IPS-NIHi11 (cell line): ENCODE measurements at places on chromosomes 2 and 18.
A peak's percentile ranks its signal among the peaks of the same experiment; 100 is the strongest.

- DNase-seq = no peak
Measured at GRCh38 chr2:1927896-1928568, 183.7 kb upstream of the PXDN start.

- DNase-seq = no peak
Measured at GRCh38 chr2:206940546-206940945, 1.2 kb downstream of the CPO start.

- no peak for DNase-seq
Measured at GRCh38 chr2:215144106-215144875, 5.9 kb upstream of the ABCA12 start.

GRCh38 chr2:216056739-216057138 is 24.9 kb downstream of the PECR start:
- no peak for DNase-seq

GRCh38 chr2:40488101-40488601 is 36.3 kb upstream of the SLC8A1 start:
- peak; percentile 28 for DNase-seq

GRCh38 chr2:231152800-231153557 is 28.1 kb upstream of the HTR2B start:
- no peak for DNase-seq

GRCh38 chr2:212727751-212728150 is 189.1 kb upstream of the ERBB4 start:
- no peak for DNase-seq

GRCh38 chr2:42736598-42737322 is 27.2 kb downstream of the OXER1 start:
- DNase-seq = no peak

GRCh38 chr2:240646900-240647502 is 21.7 kb downstream of the GPR35 start:
- DNase-seq = no peak

DNA sequence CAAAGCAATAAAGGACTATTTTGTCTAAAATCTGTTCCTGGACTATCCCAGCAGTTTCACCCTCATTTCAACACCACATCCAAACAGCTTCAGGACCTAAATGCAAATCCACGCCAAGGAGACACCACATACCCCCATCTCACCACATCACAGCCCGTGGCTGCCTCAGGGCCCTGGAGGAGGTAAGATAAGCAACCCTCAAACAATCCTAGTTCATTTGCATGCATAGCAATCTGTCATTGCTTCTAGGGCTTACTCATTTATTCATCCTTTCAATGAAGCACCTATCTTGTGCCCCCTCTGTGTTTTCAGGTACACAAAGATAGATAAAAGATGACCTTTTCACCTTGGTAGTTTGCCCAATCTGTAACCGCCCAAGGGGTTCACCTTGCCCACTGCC is 86.5 kb downstream of the VSNL1 start:
- DNase-seq = no peak

DNA sequence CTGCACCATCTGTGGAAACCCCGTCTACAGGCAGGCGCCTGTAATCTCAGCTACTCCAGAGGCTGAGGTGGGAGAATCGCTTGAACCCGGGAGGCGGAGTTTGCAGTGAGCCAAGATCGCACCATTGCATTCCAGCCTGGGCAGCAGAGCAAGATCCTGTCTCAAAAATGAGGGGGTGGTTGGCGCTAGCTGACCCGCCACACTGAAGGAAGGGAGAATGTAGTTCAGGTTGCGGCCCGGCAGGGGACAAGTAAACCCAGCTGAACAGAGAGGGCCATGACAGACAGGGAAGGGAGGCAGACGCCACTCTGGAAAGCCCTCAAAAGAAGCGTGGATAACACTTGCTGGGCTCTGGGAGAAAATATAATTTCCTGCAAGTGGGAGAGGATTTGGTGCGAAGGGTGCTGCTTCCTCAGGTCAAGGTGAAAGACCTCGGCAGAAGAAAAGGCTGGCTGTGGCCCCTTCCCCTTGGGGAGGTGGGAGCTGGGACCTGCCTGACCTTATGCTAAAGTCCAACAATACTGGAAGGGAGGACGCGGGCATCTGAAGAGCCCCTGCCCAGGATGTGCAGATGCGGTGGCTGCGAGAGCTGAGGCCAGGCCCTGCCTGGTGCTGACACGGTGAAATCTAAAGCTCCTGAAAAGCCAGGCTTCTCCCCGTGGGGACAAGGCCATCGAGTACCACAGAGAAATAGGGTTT is 3.7 kb upstream of the SFT2D3 start:
- DNase-seq = no peak

DNA sequence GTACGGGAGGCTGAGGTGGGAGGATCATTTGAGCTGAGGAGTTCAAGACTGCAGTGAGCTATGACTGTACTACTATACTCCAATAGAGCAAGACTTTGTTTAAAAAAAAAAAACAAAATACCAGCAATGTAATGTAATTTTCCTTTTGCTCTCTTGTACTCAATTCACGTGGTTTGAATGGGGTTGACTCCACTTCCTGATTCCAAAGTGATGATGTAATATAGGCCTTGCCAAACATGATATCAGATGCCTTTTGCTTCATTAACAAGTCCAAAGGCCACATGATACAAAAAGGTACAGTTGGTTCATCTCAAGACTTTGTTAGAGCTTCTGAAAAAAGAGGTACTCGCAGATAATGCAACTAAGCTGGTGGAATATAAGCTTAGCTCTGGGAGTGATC is 321.8 kb downstream of the ZEB2 start:
- DNase-seq = no peak

GRCh38 chr18:49137585-49137984 is 186.8 kb upstream of the SMAD7 start:
- DNase-seq = no peak

DNA sequence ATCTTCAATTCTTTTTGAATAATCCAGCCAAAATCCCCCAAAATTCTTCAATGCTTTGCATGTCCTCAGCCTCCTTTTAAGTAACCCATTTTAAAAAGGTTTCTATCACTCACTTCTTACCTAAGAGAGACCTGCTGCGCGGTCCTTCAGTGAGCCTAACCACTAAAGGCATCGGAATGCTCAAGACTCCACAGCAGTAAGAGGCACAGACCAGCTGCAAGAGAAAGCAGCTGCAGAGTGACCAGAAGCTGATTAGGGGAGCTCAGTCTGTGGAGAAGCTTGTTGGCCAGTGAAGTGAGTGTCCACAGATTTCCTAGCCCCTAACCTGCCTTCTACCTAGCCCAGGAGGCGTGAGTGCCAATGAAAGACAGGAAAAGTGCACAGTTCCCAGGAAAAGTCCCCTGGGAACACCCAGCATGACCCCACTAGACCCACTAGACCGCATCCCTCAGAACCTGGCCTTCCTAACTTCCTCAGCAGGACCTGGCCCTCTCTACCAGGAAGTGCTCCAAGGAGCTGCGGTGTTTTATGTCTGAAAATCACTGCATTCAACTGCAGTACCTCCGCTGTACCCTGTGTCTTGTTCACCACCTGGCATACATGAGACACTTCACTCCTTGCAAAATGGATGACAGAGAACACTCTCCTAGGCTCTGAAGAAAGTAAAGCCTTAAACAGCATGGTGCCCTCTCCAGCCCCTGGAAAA is 10.1 kb downstream of the MBOAT2 start:
- no peak for DNase-seq

DNA sequence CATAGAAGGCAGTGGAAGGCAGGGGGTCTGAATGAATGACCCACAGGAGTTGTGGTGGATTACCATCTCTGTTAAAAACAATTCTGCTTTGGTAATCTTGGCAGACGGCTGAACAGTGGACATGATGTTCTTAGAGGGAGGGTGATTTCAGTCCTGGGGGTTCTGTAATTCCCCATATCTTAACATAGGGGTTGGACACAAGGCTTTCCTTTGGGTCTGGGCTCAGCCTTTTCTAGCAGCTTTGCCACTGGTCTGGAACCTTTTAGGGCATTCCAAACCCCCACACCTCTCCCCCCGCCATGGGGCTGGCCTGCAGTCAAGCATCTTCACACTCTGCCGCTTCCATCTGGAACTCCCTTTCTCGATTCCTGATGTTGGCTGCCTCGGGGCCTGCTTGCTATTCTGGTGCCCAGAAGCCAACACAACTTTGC is 50.3 kb downstream of the RPL37A start:
- DNase-seq = no peak

- DNase-seq = peak; percentile 24
Measured at GRCh38 chr18:69402533-69402989, 1.9 kb downstream of the DOK6 start.
